ENCODE measurements at places on chromosomes 1 and 21.

- no peak for DNase-seq
Observed at GRCh38 chr1:4602462-4603294, 51.7 kb upstream of the AJAP1 start.

GRCh38 chr1:10676963-10677362, 119.5 kb downstream of the CASZ1 start:
- DNase-seq = no peak

DNA sequence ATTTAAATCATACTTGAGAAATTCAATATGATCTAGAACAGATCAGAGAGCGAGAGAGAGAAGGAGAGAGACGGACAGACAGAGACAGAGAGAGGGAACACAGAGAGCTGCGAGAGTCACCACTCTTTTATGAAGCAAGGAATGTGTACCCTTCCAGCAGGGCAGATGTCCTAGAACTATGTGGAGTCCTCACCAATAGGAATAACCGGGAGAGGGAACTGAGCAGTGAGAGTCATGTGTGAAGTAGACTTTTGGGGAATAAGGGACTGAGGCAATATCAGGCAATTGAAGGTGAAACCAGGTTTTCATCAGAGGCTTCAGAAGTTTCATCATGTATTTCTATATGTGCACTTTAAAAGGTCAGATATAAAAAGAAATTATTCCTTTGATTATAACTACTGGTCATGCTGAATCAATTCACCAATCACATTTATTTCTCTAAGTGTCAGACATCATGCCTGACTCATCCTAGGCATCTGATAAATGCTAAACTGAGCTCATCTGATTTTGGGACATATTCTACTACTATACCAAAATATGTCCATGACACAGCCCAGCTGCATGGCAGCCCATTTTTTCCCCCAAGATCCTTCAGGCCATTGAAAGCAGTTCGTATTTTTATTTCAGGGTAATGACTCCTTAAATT, 22.4 kb downstream of the VTCN1 start:
- DNase-seq = no peak

GRCh38 chr1:226119169-226119568, 56.7 kb downstream of the H3-3A start:
- no peak for DNase-seq

DNA sequence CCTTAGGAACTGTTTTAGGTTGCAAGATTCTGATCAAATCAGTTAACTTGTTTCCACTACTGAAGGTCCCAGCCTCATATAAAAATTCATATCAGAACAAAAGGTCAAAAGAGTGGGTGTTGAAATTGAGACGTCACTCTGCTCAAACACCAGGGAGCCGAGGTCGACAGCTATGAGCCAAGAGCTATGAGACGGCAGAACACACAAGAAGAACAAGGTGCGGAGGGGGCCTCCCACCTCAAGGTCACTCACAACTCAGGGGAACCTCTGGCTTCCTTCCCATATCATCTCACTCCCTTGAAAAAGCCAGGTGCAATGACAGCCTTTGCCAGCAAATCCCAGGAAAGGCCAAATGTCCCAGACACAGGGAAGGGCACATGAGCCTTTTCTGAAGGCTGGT, 749 bp downstream of the SEC16B start:
- no peak for DNase-seq

GRCh38 chr1:36256558-36257374, 32.5 kb downstream of the THRAP3 start:
- DNase-seq = no peak

- no peak for DNase-seq
Observed at GRCh38 chr1:227742738-227743715, 7.8 kb downstream of the SNAP47 start.

- DNase-seq = no peak
Observed at GRCh38 chr1:203178083-203178482, 2.5 kb upstream of the MYBPH start.

DNA sequence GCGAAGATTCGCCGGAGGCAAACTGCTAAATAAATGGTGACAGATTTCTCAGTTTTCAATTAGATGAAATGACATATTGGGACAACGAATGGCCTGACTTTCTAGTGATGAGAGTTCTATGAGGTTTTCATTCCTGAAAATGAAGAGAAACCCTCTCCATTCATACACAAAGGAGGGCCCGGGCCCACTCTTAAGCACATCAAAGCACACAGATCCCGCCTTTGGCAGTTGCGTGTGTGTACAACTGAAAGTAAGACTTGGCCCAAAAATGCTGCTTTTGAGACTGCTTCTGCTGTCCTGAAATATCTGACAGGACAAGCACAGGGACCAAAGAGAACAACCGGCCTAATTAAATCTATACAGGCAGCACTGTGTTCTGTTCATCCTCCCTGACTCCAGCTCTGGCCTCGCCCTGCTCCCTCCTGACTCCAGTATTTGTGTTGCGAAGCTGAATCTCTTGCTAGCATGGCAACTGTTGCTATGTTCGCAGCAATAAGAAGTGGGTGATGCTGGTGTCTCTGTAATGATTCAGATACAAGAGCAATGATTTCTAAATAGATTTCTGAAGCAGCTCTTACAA, 7.4 kb downstream of the LRRC53 start:
- no peak for DNase-seq

DNA sequence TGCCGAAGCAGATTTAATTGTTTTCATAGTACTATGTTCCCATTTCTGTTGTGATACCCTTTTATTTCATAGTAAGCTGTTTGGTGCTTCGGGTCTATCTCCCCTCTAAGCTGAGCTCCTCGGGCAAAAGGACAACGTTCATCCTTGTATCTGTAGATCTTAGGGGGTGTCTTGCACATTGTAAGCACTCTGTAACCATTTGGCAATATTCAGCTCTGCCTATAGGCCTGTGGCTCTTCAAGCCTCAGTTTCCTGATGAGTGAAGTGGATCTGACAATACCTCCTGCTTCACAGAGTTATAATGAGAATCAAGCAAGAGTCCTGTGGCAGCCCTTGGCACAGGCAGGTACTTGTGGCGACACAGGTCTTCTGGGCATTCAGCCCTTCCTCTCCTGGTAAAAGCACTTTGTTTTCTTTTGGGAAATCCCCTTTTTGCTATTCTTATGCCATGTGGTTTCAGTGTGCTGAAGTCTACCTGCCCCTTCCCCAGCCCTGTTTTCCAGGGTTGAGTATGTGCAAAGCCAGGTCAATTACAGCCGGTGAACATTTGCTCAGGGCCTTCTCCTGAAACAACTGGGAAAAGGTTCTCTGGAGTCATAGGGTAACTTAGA, 8.5 kb upstream of the EXO1 start:
- no peak for DNase-seq

GRCh38 chr1:87204441-87204840, 124.2 kb upstream of the LMO4 start:
- DNase-seq = no peak

DNA sequence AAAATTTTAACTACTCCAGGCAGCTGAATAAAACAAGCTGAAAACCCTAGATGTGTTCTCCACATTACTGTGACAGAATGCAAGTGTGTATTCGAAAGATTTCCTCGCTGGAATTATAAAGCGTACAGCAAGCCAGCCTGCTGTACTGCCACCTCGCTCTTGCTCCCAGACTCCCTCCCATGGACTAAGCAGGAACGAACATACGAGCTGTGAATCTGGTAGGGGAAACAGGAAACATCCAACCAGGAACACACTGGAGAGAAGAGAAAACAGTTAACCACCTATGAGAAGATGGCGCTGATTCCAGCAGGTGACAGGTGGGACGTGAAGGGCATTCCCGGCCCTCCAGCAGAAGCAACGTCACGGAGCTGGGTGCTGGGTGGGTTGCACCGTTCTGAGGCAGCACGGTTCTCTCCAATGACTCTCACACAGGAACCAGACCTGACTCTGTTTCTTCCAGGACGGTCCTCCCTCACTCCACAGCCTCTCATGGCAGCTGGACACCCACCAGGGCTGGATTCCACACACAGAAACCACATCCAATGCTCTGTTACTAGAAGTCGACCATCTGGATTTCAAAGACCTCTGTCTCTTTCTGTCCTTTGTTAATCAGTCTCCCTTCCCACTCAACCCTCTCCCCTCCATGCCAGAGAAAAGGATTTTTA, 219.2 kb downstream of the RERE start:
- no peak for DNase-seq

- DNase-seq = no peak
Observed at GRCh38 chr1:165992533-165992932, 165.1 kb downstream of the UCK2 start.

DNA sequence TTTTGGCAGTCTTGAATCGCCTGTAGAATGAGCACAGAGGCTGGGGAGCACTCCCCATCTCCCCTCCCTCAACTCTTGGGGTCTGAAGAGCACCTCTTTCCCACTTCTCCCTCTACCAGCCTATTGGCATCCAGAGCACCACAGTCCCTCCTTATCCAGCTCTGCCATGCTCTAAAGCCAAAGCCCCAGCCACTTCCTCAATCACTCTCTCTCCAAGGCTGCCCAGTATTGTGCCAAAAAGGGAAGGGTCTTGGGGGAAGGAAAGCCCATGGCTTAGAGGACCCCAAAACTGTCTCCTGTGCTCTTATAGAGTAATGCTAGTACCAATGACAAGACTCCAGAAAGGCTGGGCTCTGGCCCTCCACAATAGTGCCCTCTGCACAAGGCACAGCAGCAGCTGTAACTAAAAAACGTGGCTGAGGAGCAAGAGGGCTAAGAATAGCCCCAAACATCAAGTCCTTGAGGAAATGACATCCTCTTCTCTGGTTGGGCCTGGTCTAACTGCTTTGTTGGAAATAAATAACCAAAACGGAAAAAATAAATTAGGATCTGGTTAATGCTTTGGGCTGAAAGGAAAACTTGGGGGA, 28.4 kb downstream of the SLC27A3 start:
- DNase-seq = no peak

GRCh38 chr1:198701250-198701649, 62.4 kb downstream of the PTPRC start:
- no peak for DNase-seq

GRCh38 chr1:12465126-12465525, 152.9 kb downstream of the DHRS3 start:
- no peak for DNase-seq

DNA sequence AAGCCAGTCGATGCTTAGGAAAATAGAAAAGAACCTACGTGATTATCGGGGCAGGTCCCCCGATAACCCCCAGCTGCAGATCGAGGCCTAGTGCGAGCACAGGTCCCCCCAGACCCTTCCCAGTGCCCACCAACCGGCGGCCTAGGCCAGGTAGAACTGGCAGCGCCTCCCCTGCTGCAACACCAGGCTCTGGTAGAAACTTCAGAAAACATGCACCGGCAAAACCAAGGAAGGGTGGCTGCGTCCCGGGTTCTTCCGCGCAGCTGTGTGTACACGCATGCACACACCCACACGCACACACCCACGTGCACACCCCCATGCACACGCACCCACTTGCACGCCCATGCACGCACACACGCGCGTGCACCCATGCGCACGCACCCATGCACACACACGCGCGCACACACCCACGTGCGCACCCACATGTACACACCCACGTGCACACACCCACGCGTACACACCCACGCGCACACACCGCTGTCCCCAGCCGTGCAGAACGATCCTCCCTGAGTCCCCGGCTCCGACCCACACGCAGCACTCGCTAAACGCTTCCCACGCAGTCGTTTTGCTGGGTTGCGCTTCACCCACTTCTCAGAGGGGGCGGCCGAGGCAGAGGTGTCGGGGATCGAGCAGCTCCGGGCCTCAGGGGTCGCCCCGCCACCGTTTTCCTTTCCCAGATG, 5.2 kb downstream of the TSPEAR start:
- no peak for DNase-seq

GRCh38 chr1:50735443-50735842, 224.6 kb downstream of the FAF1 start:
- DNase-seq = no peak

GRCh38 chr1:91676030-91676429, 175.4 kb downstream of the CDC7 start:
- DNase-seq = no peak

GRCh38 chr1:183918589-183918988, 113.7 kb downstream of the RGL1 start:
- no peak for DNase-seq

Data from stimulated activated CD4-positive, alpha-beta T cell treated with anti-CD3 and anti-CD28 coated beads, Interleukin-15, amount 100 ng/mL, for 24 hours (primary cell).